ENCODE measurements at places on chromosomes 12 and 14. TPM values are rescaled to one million over a fixed set of nuclear protein-coding genes. Genes with fewer than 3 reads are reported as not detected.
A peak's percentile ranks its signal among the peaks of the same experiment; 100 is the strongest.

The TAS2R20 gene
- 2.1 TPM for total RNA-seq

The PLBD1 gene
- 5.4 TPM for total RNA-seq

The DYRK2 gene
- 22.5 TPM for total RNA-seq

- H3K4me3 ChIP-seq: no peak overlapping the region
- no peaks in the 10 kb centered on the region for H3K4me1 ChIP-seq
Measured at GRCh38 chr12:70467476-70467875, 101.4 kb downstream of the KCNMB4 start.

GRCh38 chr12:25796523-25797000, 161.9 kb upstream of the RASSF8 start:
- peak; percentile 75 for DNase-seq
- H3K27me3 ChIP-seq: no peaks in the 10 kb centered on the region
- H3K4me1 ChIP-seq: no peaks in the 10 kb centered on the region
- no peak overlapping the region for H3K4me3 ChIP-seq
- no peaks in the 10 kb centered on the region for H3K36me3 ChIP-seq
